Cerebellum (tissue), 4 donors: ENCODE measurements at places on chromosomes 7 and 10. TPM values are rescaled to one million over a fixed set of nuclear protein-coding genes. Genes with fewer than 3 reads are reported as not detected.

DNA sequence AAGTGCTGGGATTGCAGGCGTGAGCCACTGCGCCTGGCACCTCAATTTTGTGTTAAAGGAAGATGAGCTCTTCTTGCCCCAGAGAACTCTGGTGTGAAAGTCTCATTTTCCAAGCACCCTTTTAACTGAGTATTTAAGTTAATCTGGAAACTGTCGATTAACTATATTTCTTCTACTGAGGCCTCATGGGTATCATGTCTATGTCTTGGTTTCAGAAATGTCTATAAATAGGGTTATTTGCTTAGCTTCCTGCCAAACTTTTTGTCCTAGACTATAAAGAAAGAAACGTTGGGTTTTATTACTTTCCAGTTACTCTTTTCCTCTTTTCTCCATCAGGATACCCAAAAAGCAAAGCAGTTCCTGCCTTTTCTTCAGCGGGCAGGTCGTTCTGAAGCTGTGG is 102.4 kb downstream of the LRRC4 start:
- DNase-seq = no peak

- DNase-seq = no peak
Measured at GRCh38 chr10:119640384-119640783, 10.8 kb upstream of the BAG3 start.

The PRLHR gene
- total RNA-seq = 0.36 TPM

GRCh38 chr7:110371709-110372108 is 719.2 kb upstream of the LRRN3 start:
- DNase-seq = no peak

The TRIM4 gene
- 20.7 TPM for total RNA-seq

The FANK1 gene
- 4.4 TPM for total RNA-seq

- no peak for DNase-seq
Measured at GRCh38 chr7:40299097-40299496, 164.3 kb downstream of the SUGCT start.

DNA sequence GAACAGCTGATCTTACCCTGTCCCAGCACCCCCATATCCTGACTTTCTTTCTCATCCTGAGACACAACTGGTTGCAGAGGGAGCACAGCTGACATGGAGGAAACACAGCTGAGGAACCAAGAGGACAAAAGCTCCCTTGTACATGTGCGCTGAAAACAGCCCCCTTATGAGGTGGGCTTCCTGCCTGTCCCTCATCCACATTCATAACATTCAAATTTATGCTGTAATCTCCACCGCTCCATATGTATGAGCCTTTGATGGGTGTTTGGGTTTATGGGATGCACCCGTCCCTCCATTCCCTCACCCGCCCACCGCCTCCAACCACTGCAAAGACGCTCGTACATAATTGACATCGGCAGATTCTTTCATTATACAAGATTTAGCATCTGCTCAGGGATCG is 49.6 kb upstream of the BTRC start:
- DNase-seq = no peak
